ENCODE measurements at places on chromosomes 4 and X.

- DNase-seq, result no peak
Observed at GRCh38 chrX:24485976-24486680, 21.0 kb downstream of the PDK3 start.

- peak; percentile 82 for DNase-seq
Observed at GRCh38 chrX:46791927-46792809, 33.2 kb upstream of the SLC9A7 start.

- no peak for DNase-seq
Observed at GRCh38 chr4:16537926-16538325, 311.7 kb upstream of the TAPT1 start.

DNA sequence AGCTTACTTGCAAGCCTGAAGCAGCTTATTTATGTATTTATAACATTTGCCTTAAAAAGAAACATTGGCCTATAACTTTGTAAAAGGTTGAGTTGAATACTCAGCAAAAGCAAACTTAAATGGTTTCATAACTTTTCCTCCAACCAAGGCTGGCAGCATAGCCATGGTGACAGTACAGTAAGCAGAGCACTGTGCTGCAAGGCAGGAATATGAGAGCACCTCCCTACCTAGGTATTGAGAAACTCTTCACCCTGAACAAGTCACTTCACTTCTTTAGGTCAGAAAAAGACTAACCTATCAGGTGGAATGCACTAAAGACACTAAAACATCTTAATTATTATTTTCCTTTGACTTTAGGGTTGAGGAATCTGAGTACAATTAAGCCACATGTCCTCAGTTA, 63.9 kb upstream of the GYPA start:
- DNase-seq, result no peak

DNA sequence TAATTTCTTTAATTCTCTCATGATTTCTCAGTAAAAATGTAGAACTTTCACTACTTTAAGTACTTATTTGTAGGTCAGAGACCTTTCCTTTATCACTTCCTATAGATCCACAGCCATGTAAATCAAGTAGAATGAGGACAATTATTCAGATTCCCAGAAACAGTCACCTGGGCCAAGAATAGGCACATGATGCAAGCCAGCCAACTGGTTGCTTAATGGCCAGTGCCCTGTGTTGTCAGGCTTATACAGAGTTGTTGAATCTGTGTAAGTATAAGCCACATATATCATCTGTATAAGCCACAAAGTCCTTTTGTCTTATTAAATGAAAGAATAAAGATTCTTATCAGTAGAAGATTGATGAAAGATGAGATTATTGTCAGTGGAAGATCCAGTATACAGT, 5.2 kb downstream of the BANK1 start:
- no peak for DNase-seq

DNA sequence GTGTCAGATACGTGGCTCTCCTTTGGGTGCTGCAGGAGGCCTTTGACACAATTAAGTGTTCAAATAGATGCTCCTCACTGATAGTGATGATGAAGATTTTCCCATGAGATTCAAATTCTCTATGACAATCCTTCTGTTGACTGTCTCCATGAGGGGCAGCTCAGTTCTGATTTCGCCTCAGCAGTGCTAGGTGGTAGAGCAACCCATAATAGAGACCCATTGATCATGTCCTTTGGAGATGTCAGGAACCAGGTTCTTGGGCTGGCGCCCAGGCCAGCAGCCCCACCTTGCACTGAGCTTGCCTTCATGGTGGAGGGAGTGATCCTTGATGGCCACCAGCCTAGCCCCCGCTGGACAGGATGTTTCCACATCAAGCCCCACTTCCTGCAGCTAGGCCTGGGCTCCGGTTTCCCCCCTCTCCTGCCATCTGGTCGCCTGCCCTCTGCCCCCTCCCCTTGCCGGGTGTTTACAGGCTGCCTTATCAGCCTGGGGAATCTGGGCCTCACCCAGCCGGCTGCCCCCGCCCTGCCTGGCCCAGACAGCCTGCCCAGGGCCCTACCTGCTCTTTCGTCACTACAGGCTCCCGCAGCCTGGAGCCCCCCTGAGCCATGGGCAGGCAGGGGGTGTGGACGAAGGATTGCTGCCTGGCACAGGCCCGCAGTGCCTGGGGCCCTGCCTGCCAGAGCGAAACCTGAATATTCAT, 12.6 kb downstream of the ELF4 start:
- peak; percentile 50 for DNase-seq

Data from HT-29 (cell line).